Central memory CD4-positive, alpha-beta T cell (primary cell): ENCODE measurements at places on chromosomes 1 and 21.
A peak's percentile ranks its signal among the peaks of the same experiment; 100 is the strongest.

DNA sequence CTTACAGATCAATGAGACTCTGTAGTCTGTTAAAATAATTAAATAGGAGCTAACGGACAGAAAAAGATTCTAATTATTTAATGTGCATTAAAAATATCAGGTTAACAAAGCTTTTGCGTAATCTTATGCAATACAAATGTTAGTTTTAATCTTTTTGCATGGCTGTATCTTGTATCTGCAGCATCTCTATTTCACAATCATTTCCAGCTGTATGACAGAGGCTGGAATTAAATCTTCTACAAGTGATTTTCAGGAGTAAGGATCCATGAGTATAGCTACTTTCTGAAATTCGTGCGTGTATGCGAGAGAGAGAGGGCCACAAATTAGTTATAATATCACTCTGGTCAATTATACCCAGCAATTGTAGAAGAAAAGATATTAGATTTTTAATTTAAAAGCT is 1446.8 kb downstream of the NCAM2 start:
- DNase-seq: no peak

- DNase-seq: no peak
Observed at GRCh38 chr1:3245344-3245743, 176.3 kb downstream of the PRDM16 start.

DNA sequence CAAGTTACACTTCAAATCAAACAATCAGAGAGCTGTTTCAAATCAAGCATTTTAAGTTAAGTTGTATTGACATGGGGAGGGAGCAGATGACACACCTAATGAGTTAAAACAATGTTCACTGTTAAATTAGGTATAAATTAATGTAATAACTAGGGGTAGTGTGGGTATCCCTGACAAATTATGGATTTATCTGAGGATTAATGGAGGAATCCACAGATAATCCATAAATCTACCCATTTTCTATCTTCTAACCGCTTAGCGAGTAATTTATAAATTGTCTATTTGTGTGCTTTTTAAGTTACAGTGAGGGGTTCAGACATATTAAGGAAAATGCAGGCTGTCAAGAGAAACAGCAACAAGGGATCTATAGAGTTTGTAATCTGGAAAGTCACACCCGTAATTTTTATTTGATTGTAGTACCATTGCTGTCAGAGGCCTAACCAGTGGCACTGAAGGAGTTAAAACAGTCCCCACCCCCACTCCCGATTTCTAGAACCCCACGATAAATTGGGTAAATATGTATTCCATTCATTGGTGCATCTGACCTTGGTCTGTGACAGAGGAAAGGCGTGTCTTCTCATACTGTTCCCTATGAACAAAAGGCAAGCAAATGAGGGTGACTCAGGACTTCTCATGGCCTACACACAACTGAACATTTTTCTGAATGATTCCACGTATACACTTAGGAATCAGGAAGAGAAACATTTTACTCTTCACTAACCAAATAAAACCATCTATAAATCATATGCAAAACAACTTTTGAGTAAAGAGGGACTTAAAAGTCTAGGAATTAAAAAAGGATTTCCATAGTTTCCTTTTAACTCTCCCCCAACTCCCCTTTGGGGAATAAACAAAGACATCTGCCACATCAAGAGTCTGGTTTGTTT is 7.4 kb downstream of the IRF2BP2 start:
- DNase-seq: no peak

GRCh38 chr1:8201331-8201861 is 116.5 kb upstream of the SLC45A1 start:
- no peak for DNase-seq

DNA sequence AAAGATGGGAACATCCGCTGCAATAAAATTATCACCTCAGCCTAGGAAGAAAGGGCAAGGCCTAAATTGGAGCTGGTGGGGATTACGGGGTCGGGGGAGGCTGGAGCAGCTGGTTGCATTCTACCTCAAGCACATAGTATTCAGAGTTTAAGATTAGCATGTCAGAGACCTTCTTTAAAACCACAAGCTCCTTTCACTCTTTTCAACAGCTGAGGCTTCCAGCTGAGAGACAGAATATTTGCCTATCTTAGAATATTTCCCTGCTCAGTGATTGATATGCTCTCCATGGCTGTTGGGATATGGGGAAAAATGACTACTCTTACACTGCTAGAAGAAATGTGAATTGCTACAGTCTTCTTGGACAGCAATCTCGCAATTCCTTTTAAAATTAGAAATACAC is 248.6 kb downstream of the TBX15 start:
- DNase-seq: no peak

- no peak for DNase-seq
Observed at GRCh38 chr1:61626816-61627215, 98.1 kb downstream of the TM2D1 start.

- no peak for DNase-seq
Observed at GRCh38 chr1:223494926-223495645, 101.9 kb downstream of the CCDC185 start.

DNA sequence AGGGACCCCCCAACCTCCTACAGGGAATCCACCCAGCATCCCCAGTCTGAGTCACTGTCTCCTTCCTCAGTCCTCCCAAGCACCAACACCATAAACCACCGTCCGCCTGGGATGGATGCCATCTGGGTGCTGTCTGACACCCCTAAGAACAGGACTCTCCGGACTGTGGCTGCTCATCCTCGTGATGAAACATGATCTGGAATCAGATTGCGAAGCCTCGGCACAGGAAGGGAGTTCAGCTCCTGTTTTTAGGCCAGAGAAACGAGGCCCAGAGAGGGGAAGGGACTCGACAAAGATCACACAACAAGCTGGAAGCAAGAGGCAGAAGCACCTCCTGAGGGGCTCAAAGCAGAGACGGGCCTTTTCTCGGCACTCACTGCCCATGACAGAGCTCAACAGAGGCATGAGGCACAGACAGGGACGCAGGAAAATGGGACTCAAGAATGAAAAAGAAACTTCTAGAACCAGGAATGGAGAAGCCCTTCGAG is 8.4 kb downstream of the KCNN3 start:
- no peak for DNase-seq

GRCh38 chr1:28986306-28986910 is 72.0 kb downstream of the EPB41 start:
- no peak for DNase-seq

GRCh38 chr1:152543820-152544219 is 22.8 kb downstream of the LCE3E start:
- DNase-seq: no peak

DNA sequence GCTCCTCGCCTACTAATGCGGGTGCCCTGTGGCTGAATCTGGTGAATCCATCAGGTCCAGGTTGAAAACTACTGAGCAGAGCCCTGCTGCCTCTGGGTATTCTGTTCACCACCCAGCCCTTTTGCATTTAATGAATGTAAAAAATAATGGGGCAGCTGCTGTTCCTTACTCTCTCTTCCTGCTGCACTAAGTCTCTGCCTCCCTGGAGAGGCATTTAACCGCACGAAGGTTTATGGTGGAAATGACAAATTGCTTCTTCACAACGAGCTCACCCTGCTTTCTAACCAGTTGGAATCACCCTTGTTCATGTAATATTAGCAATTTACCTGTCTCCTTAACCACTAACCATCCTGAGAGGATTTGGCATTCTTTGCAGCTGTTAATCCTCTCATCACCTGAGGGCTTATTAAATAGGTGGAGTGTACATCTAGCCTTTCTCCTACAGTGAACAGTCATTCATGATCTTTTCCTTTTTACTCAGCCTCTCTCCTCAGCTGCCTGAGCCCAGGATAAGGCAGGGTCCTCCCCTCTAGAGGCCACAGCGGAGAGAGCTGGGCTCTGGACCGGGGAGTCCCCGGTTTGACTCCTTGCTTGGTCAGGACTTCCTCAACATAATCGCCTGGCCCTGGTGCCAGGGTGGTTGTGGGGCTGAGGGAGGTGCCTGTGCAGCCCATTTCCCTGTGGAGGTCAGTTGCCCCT is 97.6 kb downstream of the NOS1AP start:
- DNase-seq: no peak

GRCh38 chr1:28602536-28603439 is 10.7 kb downstream of the RAB42 start:
- no peak for DNase-seq

DNA sequence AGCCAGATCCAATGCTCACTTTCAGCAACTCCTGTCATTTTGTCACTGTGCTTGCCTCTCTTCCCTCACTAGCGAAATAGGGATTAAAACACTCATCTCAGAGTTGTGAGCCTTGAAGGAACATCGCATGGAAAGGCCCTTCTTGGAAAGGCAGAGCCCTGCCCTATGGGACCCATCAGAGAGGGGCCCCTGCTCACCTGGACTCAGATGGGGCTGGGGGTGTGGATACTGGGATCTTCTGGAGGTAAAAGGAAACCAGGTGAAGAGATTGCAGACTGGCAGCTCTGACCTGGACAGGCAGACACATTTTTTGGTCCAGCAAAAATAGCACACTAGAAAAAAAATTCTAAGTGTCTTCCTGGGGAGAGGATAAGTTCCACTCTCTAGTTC is 54.2 kb upstream of the EPS8L3 start:
- no peak for DNase-seq

- no peak for DNase-seq
Observed at GRCh38 chr1:206895837-206896242, 1.4 kb upstream of the IL24 start.

DNA sequence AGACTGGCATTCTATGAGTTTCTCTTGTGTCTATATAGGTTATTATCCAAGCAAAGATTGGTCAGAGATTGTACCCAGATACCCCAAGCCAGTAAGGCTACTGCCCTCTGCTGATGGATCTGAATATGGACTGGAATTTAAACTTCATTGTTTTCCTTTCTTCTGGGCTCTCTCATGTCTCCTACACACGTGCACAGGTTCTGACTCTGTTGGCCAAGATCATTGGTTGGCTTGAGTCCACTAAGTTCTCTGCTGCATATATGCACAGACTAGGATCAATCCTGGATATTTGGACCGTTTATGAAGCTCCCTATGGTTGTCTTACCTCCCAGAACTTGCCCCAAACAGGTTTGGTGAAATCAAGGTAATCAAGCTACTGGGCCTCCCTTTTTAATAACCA is 69.7 kb downstream of the CC2D1B start:
- DNase-seq: peak; percentile 10

GRCh38 chr1:117098287-117098890 is 23.2 kb downstream of the TRIM45 start:
- DNase-seq: no peak

- no peak for DNase-seq
Observed at GRCh38 chr1:204232526-204232925, 18.7 kb upstream of the GOLT1A start.

DNA sequence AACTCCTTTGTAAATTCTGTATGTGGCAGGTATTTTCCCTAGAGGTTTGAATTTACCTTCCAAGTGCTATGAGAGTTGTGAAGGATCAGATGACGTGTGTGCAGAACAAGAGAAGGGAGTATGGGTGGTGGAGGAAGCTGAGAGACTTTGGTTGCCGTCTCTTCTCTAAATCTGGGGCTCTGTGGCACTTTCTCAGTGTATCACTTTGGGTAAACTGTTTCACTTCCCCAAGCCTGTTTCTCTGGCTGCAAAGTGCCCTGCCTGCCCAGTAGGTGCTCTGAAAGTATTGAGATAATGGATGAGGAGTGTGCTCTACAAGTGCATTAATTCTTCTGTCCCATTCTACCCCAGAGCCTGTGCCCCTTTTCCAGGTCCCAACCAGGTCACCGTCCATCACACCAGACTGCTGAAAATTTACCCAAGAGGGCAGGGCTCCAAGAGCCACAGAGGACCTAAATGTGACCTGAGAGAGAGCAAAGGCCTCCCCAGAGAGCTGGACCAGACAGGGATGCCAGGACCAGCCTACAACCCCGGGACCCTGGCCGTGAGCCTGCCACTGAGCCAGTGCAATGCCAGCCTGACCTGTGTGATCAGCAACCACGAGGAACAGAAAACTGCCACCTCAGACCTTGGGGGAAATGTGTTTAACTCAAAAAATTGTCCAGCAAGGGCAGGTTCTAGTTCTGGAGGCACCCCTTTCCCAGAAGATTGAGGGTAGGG is 131.6 kb upstream of the ETV3 start:
- DNase-seq: no peak

GRCh38 chr1:28910379-28911115 is 3.8 kb upstream of the EPB41 start:
- no peak for DNase-seq

GRCh38 chr1:19289244-19289643 is 674 bp upstream of the AKR7A3 start:
- DNase-seq: no peak

- no peak for DNase-seq
Observed at GRCh38 chr1:28663871-28664470, 4.6 kb upstream of the GMEB1 start.
